Thyroid gland (tissue), 4 donors: ENCODE measurements at places on chromosomes 1 and 21. TPM values are rescaled to one million over a fixed set of nuclear protein-coding genes. Genes with fewer than 3 reads are reported as not detected.

GRCh38 chr1:91900562-91900961 lies 14.6 kb upstream of the TGFBR3 start:
- no peaks in the 10 kb centered on the region for H3K36me3 ChIP-seq
- H3K4me3 ChIP-seq = no peak overlapping the region
- DNase-seq = no peak
- H3K27me3 ChIP-seq = no peaks in the 10 kb centered on the region
- H3K27ac ChIP-seq = no peak overlapping the region

DNA sequence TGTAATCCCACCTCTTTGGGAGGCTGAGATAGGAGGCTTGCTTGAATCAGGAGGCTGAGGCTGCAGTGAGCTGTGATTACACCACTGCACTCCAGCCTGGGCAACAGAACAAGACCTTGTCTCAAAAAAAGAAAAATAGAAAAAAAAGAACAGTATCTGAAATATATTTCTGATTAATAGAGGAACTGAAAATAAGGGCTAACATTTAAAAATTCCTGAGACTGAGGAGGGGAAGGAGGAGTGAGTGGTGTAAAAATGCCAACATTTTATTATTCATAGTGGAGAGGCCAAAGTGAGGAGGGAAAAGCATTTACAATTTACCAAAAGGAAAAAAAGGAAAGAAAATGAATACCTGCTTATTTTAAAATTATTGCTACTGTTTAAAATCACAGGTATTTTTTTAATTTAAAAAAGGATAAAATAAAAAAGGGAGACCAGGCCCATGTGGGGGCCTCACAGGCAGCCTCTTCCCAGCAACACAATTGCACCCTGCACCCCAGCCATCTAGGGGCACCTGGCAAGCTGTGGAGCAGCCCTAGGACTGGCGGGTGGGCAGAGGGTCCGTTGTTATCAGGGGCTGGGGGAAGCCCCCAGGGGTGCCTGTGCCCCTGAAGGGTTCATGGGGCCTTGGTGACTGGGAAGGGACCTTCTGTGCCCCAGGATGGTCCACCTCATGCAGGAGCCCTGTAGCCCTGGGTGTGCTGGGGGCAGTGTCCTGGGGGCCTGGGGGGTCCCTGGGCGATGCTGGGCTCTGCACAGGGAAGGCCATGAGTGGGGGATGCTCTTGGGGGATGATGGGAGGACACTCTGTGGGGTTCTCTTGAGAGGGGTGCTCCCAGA lies 34.8 kb upstream of the ADARB1 start:
- H3K4me3 ChIP-seq = no peak overlapping the region
- H3K27ac ChIP-seq = no peak overlapping the region
- H3K27me3 ChIP-seq = no peaks in the 10 kb centered on the region
- H3K36me3 ChIP-seq = no peaks in the 10 kb centered on the region
- no peaks in the 10 kb centered on the region for H3K4me1 ChIP-seq
- no peak for DNase-seq

Gene OLFM3
- total RNA-seq = not detected

DNA sequence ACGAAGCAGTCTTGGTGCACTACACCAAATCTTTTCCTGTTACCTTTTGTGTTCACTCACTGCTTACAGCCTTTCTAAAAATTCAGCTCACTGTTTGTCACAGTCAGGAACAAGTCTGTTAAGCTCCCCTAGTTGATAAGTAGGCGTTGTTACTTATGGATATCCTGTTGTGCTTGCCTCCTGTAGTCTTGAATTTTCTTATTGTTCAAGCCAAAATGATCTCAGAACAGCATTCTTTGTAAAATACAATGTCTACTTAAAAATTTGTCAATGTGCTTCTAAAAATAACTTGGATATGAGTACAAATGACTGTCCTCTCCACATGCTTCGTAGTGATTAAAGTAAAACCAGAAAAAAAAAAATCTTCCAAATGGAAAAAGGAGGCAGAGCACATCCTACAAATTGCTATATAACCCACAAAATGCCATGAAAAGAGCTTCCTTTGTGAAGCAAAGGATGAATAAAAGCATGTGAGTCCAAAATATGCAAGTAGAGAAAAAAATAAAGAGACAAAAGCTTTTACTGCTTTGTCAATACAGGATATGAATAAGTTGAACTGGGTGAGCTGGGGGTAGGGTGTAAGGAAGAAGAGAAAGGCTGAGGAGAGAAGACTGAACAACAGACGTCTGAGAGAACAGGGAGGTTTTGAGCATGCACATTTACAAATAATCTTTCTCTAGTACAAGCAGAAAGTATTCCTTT lies 228.9 kb upstream of the ADGRL4 start:
- H3K4me3 ChIP-seq = no peak overlapping the region
- H3K4me1 ChIP-seq = no peaks in the 10 kb centered on the region
- no peaks in the 10 kb centered on the region for H3K36me3 ChIP-seq
- H3K27me3 ChIP-seq = no peaks in the 10 kb centered on the region
- H3K27ac ChIP-seq = no peak overlapping the region
- no peak for DNase-seq

Gene FAM43B
- 2.5 TPM for total RNA-seq

DNA sequence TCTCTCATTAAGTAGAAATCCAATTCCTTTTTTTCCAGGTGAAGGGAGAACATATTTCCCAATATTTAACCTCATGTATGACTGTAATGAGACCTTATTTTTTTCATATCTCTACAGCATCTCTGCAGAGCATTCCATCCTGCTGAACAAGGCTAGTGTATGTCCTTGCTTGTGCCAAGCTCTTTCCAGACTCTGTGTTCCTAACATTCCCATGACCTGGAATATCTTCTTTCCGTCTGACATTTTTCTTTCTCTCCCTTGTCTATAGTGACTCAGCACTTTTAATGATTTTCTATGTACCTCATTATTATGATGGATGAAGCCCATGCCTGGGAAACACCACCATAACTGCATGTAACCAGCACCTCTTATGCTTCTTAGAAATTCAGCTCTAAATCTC lies 278.3 kb upstream of the NRIP1 start:
- H3K4me1 ChIP-seq = no peaks in the 10 kb centered on the region
- no peaks in the 10 kb centered on the region for H3K27me3 ChIP-seq
- no peaks in the 10 kb centered on the region for H3K36me3 ChIP-seq
- DNase-seq = no peak
- H3K27ac ChIP-seq = no peak overlapping the region

GRCh38 chr1:2556678-2557481 lies 709 bp downstream of the TNFRSF14 start:
- DNase-seq = peak; percentile 31
- peak overlapping the region; percentile 90 for H3K27ac ChIP-seq
- H3K4me3 ChIP-seq = peak overlapping the region; percentile 74
- H3K27me3 ChIP-seq = no peaks in the 10 kb centered on the region
- peaks cover 24% of the 10 kb centered on the region for H3K4me1 ChIP-seq

- no peaks in the 10 kb centered on the region for H3K27me3 ChIP-seq
- DNase-seq = no peak
- no peaks in the 10 kb centered on the region for H3K4me1 ChIP-seq
- H3K36me3 ChIP-seq = no peaks in the 10 kb centered on the region
These were observed 31.2 kb downstream of the NKAIN1 start for GRCh38 chr1:31208361-31208945.

DNA sequence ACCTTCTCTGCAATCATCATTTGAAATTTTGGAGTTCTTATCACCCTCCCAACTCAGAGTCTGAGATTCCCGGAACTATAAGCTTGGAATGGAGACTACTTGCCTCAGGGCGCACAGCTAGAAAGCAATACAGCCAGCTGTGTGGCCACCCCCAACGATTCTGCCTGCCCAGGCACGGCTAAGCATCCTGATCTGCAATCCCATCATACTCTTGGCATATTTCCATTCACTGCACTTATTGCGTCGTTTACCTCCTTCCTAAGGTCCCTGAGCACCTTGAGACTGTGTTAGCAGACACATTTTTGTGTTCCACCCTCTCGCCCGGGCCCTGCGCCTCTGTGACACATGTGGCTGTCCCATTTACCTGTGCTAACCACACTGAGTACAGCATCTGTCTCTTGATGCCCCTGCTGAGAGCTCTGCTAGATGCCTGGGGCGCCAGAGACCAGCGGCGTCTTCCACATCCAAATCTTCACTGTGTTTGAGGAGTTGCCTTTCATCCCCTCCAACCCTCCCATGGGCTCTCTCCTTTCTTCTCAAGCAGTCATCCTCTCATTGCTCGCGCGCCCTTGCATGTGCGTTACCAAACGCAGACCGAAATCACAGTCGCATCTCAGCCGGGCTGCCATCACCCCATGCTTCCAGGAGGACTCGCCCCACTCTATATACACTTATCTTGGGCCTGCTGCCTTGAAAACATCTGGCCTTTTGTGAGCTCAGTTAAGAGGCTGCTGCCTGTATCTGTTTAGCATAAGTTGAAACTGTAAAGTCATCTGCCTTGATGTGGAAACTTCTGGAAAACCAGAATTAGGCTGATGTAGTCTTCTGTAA lies 3.5 kb upstream of the CLDN19 start:
- H3K4me3 ChIP-seq = no peak overlapping the region
- H3K36me3 ChIP-seq = peaks cover 6% of the 10 kb centered on the region
- no peak for DNase-seq
- no peak overlapping the region for H3K27ac ChIP-seq

Gene SYCP1
- not detected for total RNA-seq

DNA sequence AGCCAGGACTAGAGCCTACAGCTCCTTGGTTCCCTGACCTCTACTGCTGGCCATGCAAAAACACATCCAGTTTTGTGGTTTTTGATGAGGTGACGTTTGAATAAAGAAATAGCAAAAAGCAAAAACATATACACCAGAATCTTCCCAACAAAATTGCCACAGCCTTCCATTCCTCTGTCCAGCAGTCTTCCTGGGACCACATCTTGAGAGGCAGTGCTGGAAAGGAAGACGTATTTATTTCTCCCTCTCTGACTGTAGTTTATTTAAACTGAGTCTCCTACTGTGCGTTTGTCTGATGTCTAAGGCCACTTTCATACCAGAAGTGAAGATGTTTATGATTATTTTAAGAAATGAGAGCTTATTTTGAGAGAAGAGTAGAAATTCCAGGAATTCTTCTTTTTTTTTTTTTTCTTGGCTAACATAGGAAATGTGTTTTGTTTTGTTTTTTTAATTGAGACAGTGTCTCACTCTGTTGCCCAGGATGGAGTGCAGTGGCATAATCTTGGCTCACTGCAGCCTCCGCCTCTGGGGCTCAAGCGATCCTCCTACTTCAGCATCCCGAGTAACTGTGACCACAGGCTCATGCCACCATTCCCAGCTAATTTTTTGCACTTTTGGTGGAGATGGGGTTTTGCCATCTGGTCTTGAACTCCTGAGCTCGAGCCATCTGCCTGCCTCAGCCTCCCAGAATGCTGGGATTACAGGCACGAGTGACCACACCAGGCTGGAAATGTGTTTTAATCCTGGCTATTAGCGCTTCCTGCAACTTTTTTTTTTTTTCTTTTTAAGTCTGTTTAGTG lies 118.5 kb downstream of the ITSN1 start:
- H3K4me3 ChIP-seq = no peak overlapping the region
- no peaks in the 10 kb centered on the region for H3K36me3 ChIP-seq
- DNase-seq = peak; percentile 26
- H3K27me3 ChIP-seq = no peaks in the 10 kb centered on the region
- H3K4me1 ChIP-seq = peaks cover 26% of the 10 kb centered on the region

GRCh38 chr1:944341-945325 lies 14.4 kb downstream of the NOC2L start:
- H3K4me1 ChIP-seq = peaks cover 13% of the 10 kb centered on the region
- H3K27ac ChIP-seq = no peak overlapping the region
- H3K27me3 ChIP-seq = peaks cover 12% of the 10 kb centered on the region
- no peak for DNase-seq

Gene LCE1D
- total RNA-seq = not detected

Gene AQP10
- not detected for total RNA-seq

- DNase-seq = no peak
- no peaks in the 10 kb centered on the region for H3K4me1 ChIP-seq
- H3K36me3 ChIP-seq = no peaks in the 10 kb centered on the region
These were observed 5.3 kb upstream of the RLF start for GRCh38 chr1:40155910-40156309.

DNA sequence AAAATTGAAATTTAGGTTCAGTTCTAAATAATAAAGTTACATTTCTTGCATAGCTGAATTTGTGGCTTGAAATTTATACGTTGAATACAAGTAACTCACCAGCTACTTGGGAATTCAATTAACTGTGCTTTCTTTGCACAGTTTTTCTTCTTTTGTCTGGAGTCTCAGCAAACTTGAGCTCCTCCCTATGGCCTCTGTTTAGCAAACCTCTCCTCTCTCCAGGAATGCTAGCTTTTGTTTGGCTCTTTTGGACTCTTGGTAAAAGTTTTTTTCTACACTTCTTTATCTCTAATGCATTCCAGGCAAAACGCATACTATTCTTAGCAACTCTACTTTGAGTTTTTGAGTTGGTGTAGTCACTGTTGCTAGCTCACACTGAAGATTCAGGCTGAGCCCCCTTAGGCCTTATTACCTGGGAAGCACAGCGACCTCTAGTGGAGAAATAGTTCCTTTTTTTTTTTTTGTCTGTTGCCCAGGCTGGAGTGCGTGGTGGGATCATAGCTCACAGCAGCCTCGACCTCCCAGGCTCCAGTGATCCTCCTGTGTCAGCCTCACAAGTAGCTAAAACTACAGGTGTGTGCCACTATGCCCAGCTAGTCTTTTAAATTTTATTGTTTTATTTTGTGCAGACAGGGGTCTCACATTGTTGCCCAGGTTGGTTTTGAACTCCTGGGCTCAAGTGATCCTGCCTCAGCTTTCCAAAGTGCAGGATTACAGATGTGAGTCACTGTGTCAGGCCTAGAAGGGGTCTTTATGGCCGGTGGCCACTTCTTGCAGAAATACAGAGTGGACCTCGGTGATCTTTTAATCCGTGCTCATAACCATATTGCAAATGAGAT lies 61.7 kb downstream of the CASQ2 start:
- H3K27ac ChIP-seq = no peak overlapping the region
- no peaks in the 10 kb centered on the region for H3K27me3 ChIP-seq
- H3K4me1 ChIP-seq = peaks cover 14% of the 10 kb centered on the region
- DNase-seq = peak; percentile 14
- no peaks in the 10 kb centered on the region for H3K36me3 ChIP-seq

Gene RALGPS2
- total RNA-seq = 18.3 TPM

- H3K27me3 ChIP-seq = no peaks in the 10 kb centered on the region
- H3K36me3 ChIP-seq = no peaks in the 10 kb centered on the region
These were observed 70.6 kb upstream of the CNTN2 start for GRCh38 chr1:204972426-204972825.

DNA sequence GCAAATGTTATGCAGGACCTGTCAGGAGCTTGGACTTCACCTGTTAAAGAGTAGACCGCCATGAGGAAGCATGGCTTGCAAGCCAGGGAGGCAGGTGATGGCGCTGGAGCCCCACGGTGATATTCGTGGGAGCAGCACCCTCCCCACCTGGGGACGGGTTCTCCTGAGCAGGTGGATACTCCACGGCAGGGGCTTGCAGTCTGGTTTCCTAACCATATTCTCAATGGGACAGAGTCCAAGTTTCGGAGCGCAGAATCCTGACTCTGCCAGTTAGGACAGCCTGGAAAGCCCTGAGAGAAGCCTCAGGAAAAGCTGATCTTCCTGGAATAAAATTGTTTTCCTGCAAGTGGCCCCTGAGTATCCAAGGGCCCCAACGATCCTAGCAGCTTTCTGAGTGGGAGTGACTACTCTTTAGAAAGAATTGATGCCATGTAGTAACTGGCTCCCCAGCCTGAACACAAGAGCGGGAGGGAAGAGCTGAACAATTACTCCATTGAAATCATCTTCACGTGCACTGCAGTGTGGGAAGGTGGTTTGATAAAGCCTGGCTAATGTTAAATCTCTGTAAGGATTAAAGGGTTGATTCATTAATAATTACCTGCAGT lies 146.3 kb upstream of the RAB4A start:
- DNase-seq = no peak
- H3K4me1 ChIP-seq = peaks cover 10% of the 10 kb centered on the region
- no peaks in the 10 kb centered on the region for H3K36me3 ChIP-seq
- H3K27me3 ChIP-seq = no peaks in the 10 kb centered on the region
- no peak overlapping the region for H3K4me3 ChIP-seq
